PC-9 (cell line): ENCODE measurements at places on chromosomes 16 and 17.
A peak's percentile ranks its signal among the peaks of the same experiment; 100 is the strongest.

- no peak for DNase-seq
Observed at GRCh38 chr16:54505549-54506213, 219.1 kb upstream of the IRX3 start.

GRCh38 chr17:82611140-82612058 is 36.8 kb downstream of the WDR45B start:
- DNase-seq = no peak

GRCh38 chr17:16915752-16916556 is 56.0 kb downstream of the TNFRSF13B start:
- peak; percentile 73 for DNase-seq

- DNase-seq = no peak
Observed at GRCh38 chr16:86665319-86665675, 86.9 kb downstream of the FOXL1 start.

- no peak for DNase-seq
Observed at GRCh38 chr16:56864960-56865359, at the start of gene SLC12A3. Gene SLC12A3, plus strand, starts transcription at chr16:56865207. Its CDS starts 29 bp downstream, at chr16:56865236.
